ENCODE measurements at places on chromosomes 1 and 21. TPM values are rescaled to one million over a fixed set of nuclear protein-coding genes. Genes with fewer than 3 reads are reported as not detected.

- no peak for DNase-seq
Observed at GRCh38 chr21:38297871-38298270, 41.1 kb downstream of the KCNJ15 start.

DNA sequence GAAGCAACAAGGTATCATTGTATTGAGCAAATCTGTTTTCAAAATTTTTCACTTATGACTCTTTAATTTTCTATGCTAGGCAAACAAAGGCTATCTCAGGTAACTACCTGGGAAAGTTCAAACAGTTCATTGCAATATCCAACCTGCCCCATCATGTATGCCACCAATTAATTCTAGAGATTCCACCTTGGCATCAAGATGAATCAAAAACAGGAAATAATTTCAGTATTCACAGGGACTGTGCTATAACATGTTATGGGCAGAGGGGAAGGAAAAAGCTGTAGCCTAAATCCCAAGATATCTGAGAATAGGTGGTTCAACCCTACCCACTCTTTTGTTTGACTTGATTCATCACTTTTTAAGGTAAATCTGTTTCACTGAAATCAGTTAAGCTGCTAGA is 67.5 kb upstream of the SH3GLB1 start:
- no peak for DNase-seq

DNA sequence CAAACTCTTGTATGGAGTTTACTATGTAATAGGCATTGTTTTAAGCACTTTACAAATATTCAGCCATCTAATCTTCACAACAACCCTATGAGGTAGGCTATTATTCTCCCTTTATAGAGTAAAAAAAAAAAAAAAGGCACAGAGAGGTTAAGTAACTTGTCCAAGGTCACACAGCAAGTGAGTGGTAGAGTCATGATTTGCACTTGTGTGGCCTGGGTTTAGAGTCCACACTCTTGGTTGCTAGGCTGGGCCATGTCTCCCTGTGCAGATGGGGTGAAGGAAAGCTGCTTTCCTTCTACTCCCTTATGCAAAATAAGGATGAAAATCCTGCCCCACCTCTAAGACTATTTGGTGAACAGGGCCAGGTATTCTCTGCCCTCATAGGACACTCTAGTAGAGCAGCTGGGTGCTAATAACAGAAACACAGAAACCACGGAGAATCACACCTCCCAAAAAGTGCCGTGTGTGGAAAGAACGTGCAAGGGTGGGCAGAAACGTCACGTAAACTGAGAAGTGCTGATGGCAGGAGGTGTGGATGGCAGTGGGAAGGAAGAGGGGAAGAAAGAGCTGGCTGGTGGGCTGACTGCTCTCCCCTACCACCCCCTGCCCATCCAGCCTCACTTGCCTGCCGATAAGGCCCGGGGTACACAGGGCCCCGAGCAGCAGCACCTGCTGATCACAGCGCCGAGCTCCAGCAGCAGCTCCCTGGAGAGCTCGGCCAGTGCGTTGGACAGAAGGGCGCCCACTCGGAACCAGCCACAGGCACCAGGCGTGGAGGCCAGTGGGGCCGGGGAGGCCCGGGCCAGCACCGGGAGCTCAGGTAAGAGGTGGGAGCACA is 28.3 kb upstream of the VPS13D start:
- no peak for DNase-seq

DNA sequence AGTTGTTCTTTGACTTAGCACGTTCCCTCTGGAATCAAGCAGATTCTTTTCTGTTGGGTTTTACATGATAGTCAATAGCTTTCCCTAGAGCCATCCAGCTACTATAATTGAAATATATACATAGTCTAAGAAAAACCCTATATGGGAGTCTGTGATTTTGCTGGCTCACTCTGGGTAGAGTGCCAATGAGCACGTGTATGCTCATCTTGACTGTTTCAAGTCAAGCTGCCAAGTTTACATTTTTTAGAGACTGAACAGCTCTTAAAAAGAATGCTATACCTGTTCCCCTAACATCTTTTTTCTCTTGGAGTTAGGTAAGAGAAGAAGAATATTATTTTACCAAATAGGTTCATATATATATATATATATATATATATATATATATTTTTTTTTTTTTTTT is 182.8 kb upstream of the NRIP1 start:
- no peak for DNase-seq

ANKRD35 gene
- 0.73 TPM for total RNA-seq

CACNA1E gene
- total RNA-seq: 0.24 TPM

MPL gene
- 1.6 TPM for total RNA-seq

LCA5L gene
- 1.7 TPM for total RNA-seq

RPTN gene
- total RNA-seq: not detected
